SHP77 treated with DMSO at 0.1 percent for 48 hours (cell line): ENCODE measurements at places on chromosomes 3 and 15.

- no peak for DNase-seq
Measured at GRCh38 chr15:48965972-48966371, 2.3 kb upstream of the SHC4 start.

- no peak for DNase-seq
Measured at GRCh38 chr3:188567478-188568195, 413.7 kb downstream of the LPP start.

GRCh38 chr15:84950570-84951111 is 31.0 kb upstream of the PDE8A start:
- no peak for DNase-seq

DNA sequence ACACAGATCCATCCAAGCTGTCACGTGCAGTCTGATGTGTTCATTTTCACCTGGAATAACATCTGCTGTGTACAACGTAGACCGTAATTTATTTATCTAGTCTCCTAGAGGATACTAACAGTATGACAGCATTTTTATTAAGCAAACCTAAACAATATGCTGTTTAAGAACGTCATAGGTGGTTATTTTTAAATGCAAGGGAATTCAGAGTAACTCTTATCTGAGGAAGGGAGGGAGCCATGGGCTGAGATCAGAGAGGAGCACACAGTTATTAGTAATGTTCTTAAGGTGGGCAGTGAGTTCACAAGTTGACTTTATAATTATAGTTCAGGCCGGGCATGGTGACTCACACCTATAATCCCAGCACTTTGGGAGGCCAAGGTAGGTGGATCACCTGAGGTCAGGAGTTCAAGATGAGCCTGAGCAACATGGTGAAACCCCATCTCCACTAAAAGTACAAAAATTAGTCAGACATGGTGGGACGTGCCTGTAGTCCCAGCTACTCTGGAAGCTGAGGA is 193.6 kb downstream of the UACA start:
- DNase-seq, result no peak

DNA sequence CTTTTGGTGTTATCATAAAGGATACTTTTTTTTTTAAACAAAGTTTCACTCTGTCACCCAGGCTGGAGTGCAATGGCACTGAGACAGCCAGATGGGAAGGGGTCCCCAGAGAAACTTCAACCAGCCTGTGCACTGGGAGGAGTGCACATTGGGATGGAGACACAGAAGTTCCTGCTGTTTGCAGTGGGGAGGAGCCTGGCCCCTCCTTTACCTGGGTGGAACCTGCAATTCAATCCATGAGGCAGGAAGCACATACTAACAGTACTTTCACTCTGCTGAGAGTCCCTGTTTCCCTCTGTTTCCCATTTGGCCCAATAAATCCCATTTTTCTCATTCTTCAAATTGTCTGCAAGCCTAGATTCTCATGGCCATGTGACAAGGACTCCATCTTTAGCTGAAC is 42.3 kb upstream of the LHFPL4 start:
- DNase-seq, result no peak

DNA sequence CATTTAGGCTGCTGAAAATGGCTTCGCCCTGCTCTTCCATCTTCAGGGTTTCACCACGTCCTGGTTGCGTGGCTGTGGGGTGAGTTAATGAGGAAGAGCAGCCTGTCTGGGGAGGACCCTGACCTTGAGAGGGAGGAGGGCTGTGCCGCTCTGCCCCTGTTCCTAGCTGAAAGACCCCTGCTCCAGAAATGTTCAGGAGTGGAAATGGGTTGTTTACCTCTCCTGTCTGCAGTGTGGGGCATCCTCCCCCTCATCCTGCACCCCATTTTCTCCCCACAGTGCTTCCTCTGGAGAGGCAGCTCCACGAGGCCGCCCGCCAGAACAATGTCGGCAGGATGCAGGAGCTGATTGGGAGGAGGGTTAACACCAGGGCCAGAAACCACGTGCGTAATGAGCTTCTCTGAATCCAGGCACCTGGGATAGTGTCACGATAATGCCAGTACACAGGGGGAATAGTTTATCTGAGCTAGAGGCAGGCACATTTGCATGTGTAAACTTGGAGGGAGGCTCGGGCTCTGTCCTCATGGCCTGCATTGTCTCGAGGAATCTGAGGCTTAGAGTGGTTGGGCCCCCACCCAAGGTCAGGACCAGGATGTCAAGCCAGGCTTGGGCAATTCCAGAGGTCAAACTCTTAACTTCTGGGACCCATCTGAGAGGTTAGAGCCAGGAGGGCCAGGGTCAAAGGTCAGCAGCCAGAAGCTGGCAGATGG is 4.0 kb downstream of the ANKDD1A start:
- no peak for DNase-seq
